Gastrocnemius medialis (tissue), 4 donors: ENCODE measurements at places on chromosomes 5 and 9. TPM values are rescaled to one million over a fixed set of nuclear protein-coding genes. Genes with fewer than 3 reads are reported as not detected.

Gene HMMR
- 0.12 TPM for total RNA-seq

Gene SLC36A3
- not detected for total RNA-seq

Gene TMEM215
- not detected for total RNA-seq

Gene BSPRY
- 0.12 TPM for total RNA-seq
